ENCODE measurements at places on chromosomes 7 and 10. TPM values are rescaled to one million over a fixed set of nuclear protein-coding genes. Genes with fewer than 3 reads are reported as not detected.

- no peak for DNase-seq
Observed at GRCh38 chr7:44310221-44310848, 15.1 kb downstream of the CAMK2B start.

- no peak for DNase-seq
Observed at GRCh38 chr10:1933215-1933614, 195.9 kb upstream of the ADARB2 start.

DNA sequence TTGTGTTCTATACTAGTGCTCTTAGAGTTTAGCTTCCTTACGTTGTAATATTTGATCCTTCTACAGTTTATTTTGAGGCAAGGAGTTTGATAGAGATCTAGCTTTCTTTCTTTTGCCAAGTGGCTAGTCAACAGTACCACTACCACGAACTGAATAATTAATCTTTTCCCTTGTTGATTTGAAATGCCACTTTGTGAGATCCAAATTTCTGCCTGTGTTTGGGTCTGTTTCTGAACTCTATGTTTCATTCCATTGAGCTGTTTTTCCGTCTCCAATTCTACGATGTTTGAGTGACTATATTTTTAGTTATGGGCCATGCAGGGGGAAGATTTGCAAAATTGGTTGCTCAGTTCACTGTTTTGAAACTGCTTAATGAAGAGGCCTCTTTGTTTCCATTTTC lies 134.7 kb downstream of the KIAA1217 start:
- no peak for DNase-seq

DNA sequence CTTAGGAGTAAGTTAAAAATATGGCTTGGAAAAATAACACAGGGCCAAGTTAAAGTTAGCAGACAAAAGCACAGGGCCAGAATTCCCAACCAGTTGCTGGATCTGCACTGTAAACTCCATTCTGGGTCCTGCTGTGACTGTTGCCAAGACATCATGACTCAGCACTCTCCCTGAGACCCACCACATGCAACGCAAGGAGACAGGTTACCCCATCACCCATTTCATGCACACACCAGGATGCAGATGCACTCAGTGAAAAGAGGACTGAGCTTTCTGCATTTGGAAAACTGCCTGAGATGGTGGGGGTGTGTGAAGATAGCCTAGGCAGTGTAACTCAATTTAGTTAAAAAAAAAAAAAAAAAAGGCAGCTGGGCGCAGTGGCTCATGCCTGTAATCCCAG lies 97.6 kb upstream of the ZNF438 start:
- DNase-seq, result no peak

- DNase-seq, result no peak
Observed at GRCh38 chr10:66041771-66042170, 884.1 kb upstream of the LRRTM3 start.

DNA sequence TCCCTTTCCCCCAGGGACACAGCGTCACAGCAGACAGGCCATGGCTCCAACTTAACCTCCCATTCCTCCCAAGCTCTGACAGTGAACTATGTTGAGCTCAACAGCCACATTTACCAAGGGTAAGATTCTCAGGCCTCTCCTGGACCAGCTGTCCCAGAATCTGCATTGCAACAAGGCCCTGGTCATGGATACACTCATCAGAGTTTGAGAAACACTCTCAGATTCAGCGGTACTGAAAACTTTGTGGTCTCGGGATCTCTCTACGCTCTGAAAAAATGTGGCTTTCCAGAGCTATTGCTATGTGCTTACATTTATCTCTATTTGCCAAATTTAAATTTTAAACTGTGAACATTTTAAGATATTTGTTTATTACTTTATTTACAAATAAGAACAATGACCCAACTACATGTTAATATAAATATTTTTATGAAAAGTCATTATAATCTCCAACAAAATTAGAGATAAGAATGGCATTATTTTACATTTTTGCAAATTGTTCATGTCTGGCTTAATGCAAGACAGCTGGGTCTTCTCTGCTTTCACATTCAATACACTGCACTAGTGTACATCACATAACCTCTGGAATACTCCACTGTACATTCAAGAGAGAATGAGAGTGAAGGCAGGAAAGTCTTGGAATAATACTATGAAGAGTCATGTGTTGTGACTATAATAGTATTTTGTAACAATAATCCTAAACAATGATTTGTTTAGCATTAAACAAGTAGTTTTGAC lies 190.9 kb upstream of the PITRM1 start:
- no peak for DNase-seq

GRCh38 chr7:102469972-102470825 lies 5.4 kb downstream of the LRWD1 start:
- DNase-seq, result no peak

GRCh38 chr7:1663223-1663622 lies 6.9 kb upstream of the ELFN1 start:
- no peak for DNase-seq

The PDLIM1 gene
- total RNA-seq, result 0.90 TPM

The ZNF804B gene
- not detected for total RNA-seq

The MYPN gene
- not detected for total RNA-seq

The SLC13A1 gene
- total RNA-seq, result not detected

Measured in CD4-positive, alpha-beta memory T cell (primary cell).